ENCODE measurements at places on chromosomes 1 and 21.

DNA sequence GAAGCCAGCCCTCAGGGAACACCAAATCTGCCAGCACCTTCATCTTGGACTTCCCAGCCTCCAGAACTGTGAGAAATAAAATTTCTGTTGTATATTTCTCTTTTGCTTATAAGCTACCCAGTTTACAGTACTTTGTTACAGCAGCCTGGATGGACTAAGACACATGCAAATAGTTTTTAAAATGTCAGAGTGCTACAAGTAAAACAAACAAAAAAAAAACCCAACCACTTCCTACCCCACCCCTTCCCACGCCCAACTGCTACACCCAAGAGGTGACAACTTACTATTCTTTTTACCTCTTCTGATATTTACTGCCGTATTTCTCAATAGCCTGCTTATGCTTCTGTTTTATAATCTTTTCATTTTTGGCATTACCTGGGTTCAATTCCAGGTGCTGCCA, 8.6 kb upstream of the SPSB1 start:
- no peak for DNase-seq

GRCh38 chr1:24705260-24706073, 39.8 kb upstream of the CLIC4 start:
- peak; percentile 74 for DNase-seq

GRCh38 chr1:208187499-208188041, 56.6 kb downstream of the PLXNA2 start:
- no peak for DNase-seq

GRCh38 chr1:54645806-54646676, 4.5 kb downstream of the MROH7 start:
- DNase-seq, result no peak

GRCh38 chr1:24276791-24277190, 42.4 kb upstream of the GRHL3 start:
- DNase-seq, result no peak

- DNase-seq, result no peak
Measured at GRCh38 chr1:3889936-3890335, 10.1 kb downstream of the C1orf174 start.

GRCh38 chr1:27634177-27634984, 604 bp downstream of the FGR start:
- no peak for DNase-seq

- DNase-seq, result no peak
Measured at GRCh38 chr1:15331734-15332133, 78.0 kb upstream of the EFHD2 start.

DNA sequence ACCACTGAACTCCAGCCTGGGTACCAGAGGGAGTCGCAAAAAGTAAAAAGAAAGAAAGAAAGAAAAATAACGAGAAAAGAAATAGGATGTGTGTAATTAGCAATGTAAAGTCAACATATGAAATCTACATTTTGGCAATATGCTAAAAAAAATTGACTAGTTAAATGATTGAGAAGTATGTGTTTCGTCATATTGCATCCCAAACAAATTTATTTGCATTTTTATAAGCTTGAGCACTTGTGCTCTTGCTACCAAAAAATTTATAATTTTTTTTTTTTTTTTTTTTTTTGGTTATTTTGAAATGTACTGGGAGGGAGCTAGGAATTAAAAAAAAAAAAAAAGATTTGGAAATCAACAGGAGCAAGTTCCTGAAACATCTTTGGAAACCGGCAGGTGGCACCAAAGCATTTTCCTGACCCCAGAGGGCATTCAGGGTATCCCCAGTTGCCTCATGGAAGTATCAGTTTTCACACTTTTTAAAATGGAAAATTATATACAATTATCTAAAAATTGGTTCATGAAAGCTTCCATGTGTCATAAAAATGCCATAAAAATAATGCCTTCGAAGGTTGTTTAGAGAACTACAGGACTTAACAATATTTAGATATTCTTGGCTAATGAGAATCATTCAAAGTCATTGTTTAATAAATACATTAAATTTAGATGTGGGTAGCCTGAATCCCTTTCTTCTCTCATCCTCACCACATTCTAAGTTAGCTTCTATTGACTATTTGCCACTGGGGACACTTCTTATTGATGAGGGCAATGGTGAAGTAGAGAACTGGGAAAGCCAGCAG, 4.8 kb upstream of the HEATR1 start:
- DNase-seq, result peak; percentile 10

- no peak for DNase-seq
Measured at GRCh38 chr1:3907031-3907534, 7.0 kb upstream of the C1orf174 start.

DNA sequence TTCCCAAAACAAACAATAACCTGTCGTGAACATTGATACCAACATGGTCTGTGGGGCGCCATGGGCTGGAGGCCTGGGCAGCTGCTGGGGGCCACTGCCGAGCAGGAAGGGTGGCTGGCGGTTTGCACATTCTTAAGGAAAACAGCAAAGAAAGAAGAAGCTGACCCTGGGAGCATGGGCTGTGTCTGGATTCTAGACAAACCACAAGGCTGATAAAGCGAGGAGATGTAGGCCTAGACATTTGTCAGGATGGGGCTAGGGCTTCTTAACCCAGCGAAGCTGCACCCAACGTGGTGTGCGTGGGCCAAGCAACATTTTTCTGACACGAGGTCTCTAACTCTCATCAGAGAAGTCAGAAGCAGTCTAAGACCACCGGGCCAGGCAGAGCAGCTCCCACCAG, 322.1 kb upstream of the VAMP3 start:
- DNase-seq, result no peak

GRCh38 chr21:29371464-29371863, 72.7 kb downstream of the BACH1 start:
- DNase-seq, result no peak

- no peak for DNase-seq
Measured at GRCh38 chr1:109986054-109986444, 1.5 kb downstream of the AHCYL1 start.

GRCh38 chr1:62746086-62746808, 37.7 kb upstream of the ATG4C start:
- no peak for DNase-seq

Data from DMS 273 treated with DMSO at 0.1 percent for 48 hours (cell line).